CD8-positive, alpha-beta memory T cell (primary cell): ENCODE measurements at places on chromosomes 11 and 22.

GRCh38 chr22:49617264-49617663 lies 210.4 kb downstream of the BRD1 start:
- DNase-seq: no peak

- DNase-seq: no peak
Observed at GRCh38 chr11:92738276-92738675, 231.2 kb upstream of the MTNR1B start.

GRCh38 chr11:110982214-110982613 lies 263.3 kb upstream of the POU2AF2 start:
- no peak for DNase-seq

DNA sequence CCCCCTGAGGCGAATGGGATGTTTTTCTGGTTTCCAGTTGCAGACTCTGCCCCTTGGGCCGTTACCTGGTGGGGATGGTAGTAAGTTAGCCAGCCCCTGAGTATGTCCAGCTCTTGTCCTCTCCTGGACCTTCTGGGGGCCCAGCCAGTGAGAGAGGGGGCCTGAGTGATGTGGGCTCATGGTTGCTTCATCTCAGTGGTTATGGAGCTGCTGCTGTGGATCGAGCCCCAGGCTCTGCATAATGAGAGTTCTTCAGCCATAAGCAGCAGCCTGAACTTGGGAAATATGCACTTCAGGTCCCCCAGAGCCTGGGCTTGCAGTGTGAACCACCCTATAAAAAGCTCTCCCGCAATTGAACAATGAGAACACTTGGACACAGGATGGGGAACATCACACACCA lies 5.9 kb downstream of the TMPRSS13 start:
- no peak for DNase-seq

DNA sequence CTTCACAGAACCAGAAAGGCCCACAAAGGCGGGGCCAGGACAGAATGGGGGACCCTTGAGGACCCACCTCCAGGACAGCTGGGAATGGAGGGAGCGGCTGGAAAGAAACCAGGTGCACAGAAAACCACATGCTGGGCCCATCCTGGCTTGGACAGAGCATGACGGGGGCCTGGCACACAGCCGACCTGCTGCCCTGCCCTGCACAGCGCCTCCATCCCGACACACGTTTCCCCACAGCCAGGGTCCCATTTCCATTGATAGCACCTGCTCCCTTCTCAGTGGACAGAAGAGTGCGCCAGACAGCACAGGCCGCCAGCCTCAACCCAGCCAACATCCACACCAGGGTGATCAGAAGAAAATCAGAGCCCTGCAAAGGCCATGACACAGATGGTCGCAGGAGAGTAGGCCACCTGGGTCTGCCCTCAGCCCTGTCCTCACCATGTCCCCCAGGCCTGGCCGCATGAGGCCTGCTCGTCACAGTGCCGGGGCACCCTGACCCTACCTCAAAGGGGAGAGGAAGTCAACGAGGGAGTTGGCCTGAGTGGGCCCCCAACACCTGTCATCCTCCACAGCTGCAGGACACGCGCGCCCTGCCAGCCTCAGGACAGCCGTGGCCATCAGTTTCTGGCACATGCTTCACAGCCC lies 28.1 kb downstream of the BRD1 start:
- no peak for DNase-seq

GRCh38 chr11:133817449-133817848 lies 27.9 kb downstream of the SPATA19 start:
- no peak for DNase-seq

- no peak for DNase-seq
Observed at GRCh38 chr22:48366056-48366455, 1461.6 kb downstream of the BRD1 start.

DNA sequence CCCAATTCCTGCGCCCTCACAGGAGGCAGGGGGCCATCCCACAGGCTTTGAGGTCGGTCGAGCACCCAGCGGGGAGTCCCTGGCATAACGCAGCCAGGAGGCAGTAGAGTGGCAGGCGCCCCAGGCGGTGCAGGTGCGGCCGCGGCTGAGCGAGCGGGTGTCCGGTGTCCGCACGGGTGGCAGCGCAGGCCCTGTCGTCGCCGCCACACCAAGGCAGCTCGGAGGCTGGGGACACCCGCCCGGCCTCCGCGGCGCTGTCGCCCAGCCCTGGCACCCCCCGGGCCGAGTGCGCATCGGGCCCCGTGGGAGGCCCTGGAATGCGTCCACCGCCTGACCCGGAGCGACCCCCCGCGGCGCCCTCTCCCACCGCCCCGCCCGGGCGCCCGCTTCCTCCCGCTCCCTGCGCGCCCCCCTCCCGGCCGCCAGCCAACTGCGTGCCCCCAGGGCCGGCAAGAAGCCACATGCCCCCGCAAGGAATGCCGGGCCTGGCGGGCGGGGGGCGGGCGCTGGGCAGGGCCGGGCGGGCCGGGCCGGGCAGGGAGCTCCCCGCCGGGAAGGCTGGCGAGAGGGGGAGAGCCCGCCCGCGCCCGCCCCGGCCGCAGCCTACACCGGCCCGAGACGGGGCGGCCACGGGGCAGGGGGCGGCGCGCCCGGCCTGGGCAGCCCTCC lies 33.9 kb downstream of the PRDM11 start:
- DNase-seq: no peak

- no peak for DNase-seq
Observed at GRCh38 chr22:20224917-20225692, 43.0 kb downstream of the RTN4R start.

DNA sequence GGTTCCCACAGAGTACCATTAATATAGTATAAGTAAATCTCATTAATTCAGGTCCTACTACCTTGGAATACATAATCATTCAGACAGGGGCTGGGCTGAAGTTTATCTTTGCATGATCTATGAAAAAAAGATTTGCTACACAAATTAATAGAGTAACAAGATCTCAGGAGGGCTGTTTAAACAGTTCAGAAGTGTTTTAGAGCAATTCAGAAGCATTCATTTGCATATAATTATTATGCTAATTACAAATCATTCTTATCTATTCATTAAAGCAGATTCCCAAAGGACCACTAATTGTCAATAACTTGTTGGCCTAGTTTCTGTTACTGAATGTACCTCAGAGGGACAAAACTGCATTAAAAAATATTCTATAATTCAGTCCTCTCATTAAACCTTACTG lies 40.5 kb downstream of the PITPNB start:
- DNase-seq: no peak

GRCh38 chr11:110972106-110972505 lies 259.9 kb upstream of the ARHGAP20 start:
- DNase-seq: no peak

- no peak for DNase-seq
Observed at GRCh38 chr22:44335903-44336803, 23.4 kb upstream of the SHISAL1 start.

- no peak for DNase-seq
Observed at GRCh38 chr22:17957693-17958092, 66.7 kb downstream of the MICAL3 start.

GRCh38 chr11:123374622-123374968 lies 55.5 kb upstream of the GRAMD1B start:
- no peak for DNase-seq

- no peak for DNase-seq
Observed at GRCh38 chr22:30909306-30909705, 59.3 kb downstream of the MORC2 start.

DNA sequence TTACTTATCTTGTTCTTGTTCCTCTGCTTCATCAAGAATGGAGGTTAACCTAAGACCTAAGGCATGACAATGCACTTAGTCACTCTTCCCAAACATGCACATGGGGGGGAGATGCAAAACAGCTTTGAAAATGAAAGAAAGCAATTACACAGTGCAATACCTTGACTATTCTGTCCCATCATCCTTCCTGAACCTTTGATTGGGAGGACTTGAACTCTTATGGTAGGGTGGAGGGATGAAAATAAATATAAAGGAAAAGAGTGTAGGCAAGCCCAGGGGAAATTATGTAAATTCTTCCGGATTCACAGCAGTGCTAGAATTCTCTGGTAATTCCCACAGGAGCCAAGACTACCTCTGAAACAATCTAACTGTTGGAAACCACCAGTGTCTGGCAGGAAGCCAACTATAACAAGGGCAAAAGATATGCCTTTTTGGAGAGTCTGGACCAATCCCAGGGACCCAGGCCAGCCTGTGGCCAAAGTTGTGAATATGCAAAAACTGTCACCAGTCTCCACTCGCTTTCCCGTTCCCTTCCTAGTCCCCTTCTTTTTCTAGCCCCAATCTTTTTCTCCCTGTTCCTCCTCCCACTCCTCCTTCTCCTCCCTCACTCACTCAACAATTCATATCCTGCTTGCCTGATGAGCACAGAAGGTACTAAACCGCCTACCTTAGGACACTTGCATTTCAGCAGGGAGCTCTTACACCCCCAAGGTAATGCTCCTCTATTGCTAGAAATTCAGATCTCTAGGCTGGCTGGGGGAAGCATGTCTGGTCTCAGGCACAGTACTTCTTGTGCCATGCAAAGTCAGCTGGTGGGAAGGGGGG lies 2.5 kb upstream of the RCN1 start:
- DNase-seq: no peak

GRCh38 chr22:32771756-32772155 lies 29.7 kb upstream of the TIMP3 start:
- no peak for DNase-seq

GRCh38 chr22:24187731-24188644 lies 6.7 kb downstream of the SUSD2 start:
- no peak for DNase-seq

DNA sequence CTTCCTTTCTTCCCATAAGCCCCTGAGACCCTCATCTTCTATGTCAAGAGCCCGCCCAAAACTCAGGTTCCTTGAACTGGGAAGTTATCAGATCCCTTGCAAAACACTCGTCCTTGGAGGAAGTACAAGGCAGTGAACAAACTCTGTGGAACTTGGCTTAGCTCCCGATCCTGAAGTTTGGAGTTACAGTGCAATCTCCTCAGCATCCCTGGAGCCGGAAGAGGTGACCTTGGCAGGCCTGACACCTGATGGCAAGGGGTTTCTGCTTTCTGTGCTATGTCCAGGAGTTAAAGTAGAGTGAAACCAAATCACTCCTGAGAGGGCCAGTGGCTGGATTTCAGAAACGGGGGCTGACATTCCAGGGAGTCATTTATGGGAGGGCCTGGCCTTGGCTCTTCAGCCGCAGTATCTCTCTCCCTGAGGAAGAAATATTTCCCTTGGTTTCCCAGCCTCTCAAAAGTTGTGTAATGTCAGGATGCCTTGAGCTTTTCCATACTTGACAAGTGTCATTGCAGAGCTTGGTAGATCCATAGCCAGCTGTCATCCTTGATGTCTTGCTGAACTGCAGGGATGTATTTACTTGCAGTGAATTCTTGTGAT lies 1.9 kb upstream of the GRAMD1B start:
- no peak for DNase-seq

DNA sequence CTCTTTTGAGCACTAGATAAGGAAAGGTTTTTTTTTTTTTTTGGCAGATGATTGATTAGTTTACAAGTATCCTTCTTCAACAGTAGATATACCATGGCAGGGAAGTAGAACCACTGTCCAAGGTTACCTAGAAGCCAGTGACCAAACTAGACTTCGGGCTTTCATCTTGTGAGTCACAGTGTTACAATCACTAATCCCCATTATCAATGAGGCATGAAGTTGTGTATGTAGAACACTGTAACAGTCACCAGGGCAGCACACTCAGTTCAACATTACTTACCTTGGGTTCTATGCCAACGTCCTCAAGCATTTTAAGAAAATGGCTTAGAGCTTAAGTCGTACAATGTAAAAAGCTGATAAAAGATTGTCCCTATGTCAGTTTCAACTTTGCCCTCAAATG lies 430.9 kb downstream of the ETS1 start:
- no peak for DNase-seq

DNA sequence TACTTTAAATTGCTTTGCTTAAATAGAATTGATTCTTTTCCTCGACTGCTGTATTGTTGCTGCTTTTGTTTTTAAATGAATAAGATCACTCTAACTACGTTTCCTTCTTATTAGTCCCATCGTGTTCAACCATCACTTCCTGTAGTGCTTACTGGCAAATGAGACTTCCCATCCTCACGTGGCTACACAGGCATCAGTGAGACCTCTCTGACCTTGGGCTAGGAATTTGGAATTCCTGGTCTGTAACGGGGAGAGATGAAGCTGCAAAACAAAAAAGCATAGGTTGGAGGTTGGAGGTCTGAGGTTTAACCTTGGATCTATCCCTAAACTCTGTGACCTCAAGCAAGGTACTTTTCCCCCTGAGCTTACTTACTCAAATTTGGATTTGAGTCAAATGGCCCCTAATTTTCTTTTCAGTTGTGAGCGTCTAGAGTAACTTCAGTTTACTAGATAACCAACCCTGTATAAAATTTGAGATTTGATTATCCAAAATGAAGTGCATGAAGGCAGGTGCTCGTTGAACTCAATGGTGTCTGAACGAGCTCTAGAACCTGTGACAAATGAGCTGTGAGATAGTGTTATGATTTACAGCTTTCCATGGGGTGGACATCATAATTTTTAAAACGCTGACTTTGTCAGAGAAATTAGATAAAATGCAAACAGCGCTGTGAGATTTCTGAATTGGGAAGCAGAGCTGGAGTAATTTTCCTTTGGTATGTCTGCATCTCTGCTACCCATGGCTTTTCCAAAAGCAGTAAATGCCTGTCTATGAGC lies 151.2 kb downstream of the DBX1 start:
- DNase-seq: no peak

DNA sequence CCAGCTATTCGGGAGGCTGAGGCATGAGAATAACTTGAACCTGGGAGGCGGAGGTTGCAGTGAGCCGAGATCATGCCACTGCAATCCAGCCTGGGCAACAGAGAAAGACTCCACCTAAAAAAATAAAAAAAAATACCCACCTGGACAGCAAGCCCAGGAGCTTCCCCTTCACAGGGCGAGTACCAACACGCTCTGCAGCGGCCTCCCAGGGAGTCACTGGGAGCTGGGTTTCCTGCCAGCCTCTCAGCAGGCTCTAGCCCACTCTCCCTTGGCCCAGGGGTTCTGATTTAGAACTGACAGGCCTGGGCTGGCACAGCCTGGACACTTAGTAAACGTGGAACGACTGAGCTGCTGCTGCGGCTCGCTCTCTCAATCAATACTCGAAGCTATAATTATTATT lies 2.0 kb upstream of the CABP7 start:
- no peak for DNase-seq

DNA sequence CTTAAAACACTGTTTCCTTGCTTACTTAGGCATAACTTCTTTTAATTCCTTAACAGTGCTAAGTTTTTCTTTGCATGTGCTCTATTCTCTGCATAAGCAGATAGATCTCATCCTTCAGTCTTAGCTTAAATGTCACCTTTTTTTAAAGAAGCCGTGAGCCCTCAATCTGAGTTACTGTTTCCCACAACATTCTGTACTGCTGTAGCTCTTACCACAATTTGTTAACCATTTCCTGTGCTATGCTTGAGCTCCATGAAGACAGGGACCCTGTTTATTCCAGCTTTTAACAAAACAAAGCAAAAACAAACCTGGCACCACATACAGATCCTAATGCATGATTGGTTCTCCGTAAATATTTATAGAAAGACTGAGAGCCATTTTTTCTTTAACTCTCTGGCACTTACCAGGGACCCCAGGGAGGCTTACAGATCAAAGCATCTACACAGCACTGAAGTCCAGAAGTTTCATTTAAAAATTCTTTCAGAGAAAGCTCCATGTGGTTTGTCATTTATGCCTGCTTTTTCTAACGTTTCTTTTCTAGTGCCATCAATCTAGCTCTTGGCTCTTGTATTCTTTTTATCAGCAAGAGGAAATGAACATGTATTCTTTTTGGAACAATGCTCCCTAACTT lies 74.9 kb downstream of the DYNC2H1 start:
- DNase-seq: no peak
